ENCODE measurements at places on chromosomes 3 and 15.
A peak's percentile ranks its signal among the peaks of the same experiment; 100 is the strongest.

DNA sequence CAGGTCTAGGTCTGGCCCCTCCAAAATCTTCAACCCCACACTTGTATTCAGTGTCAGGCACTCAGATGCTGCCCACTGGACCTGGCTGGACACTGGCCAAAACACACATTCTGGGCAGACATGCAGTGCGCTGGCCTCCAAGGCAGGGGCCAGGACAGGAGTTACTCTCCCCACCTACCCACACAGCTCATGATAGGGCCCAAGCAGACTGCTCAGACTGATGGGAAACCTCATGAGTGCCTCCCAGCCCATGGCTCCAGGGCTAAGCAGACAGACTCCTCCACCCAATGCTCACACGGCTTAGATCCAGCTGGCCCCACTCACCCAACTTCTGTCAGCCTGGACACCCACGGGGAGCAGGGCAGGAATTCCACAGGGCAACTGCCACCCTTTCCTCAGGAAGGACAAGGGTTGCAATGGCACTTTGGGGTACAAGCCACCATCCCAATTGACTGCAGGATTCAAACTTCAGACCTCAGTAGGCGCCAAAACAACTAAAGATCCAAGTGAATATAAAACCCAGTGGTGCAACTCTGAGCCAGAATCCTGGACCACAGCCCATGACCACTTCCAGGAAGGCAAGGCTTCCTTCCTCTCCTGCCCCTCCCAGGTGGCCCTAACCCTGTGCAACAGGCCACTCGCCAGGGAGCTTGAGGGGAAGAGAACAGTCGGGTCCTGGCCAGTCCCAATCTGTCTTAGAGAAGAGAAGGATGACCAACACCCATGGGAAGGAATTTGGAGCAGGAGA, 1.4 kb downstream of the LTF start:
- no peak overlapping the region for H3K27ac ChIP-seq
- no peak overlapping the region for H3K4me3 ChIP-seq
- H3K4me1 ChIP-seq: no peaks in the 10 kb centered on the region

DNA sequence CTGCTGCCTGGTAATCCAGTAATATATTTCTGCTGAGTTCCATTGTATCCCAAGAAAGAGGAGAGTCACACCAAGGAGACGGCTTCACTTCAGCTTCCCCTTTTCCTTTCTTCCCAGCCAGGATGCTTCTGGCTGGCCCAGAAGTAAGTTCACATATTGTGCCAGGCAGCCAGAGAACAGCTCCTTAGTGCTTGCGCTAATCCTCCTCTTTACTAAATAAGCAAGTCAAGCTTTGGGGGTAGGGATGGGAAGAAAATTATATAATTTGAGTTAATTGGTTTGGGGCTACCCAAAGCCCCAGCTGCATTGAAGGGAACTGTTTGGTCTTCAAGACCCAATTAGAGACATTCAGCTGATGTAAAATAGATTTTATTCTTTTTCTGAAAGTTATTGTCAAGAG, 218.8 kb upstream of the HES1 start:
- H3K4me3 ChIP-seq: no peak overlapping the region
- H3K27me3 ChIP-seq: no peaks in the 10 kb centered on the region
- DNase-seq: no peak
- H3K27ac ChIP-seq: no peak overlapping the region
- H3K4me1 ChIP-seq: no peaks in the 10 kb centered on the region

GRCh38 chr15:76366714-76367113, 30.1 kb downstream of the ISL2 start:
- H3K36me3 ChIP-seq: no peaks in the 10 kb centered on the region
- H3K27ac ChIP-seq: no peak overlapping the region
- no peak overlapping the region for H3K4me3 ChIP-seq
- DNase-seq: no peak
- H3K27me3 ChIP-seq: no peaks in the 10 kb centered on the region

GRCh38 chr3:147921051-147921450, 511.9 kb downstream of the ZIC1 start:
- H3K36me3 ChIP-seq: no peaks in the 10 kb centered on the region
- H3K4me3 ChIP-seq: no peak overlapping the region
- H3K27ac ChIP-seq: no peak overlapping the region
- no peaks in the 10 kb centered on the region for H3K27me3 ChIP-seq
- H3K4me1 ChIP-seq: no peaks in the 10 kb centered on the region

DNA sequence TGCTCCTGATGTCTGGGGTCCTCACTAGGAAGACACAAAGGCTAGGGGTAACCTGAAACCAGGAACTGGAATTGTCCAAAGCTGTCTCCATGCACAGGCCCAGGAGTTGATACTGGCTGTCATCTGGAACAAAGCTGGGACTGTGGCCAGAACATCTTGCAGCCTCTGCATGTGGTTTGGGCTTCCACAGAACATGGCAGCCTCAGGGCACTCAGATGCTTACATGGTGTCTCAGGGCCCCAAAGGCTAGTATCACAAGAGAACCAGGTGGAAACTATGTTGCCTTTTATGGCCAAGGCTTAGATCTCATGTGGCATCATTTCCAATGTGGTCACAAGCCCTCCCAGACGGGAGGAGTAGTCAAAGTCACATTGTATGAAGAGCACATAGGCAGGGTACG, 335.2 kb upstream of the TRIM42 start:
- no peaks in the 10 kb centered on the region for H3K27me3 ChIP-seq
- no peak overlapping the region for H3K4me3 ChIP-seq
- H3K4me1 ChIP-seq: no peaks in the 10 kb centered on the region
- DNase-seq: no peak
- no peaks in the 10 kb centered on the region for H3K36me3 ChIP-seq
- H3K27ac ChIP-seq: no peak overlapping the region

DNA sequence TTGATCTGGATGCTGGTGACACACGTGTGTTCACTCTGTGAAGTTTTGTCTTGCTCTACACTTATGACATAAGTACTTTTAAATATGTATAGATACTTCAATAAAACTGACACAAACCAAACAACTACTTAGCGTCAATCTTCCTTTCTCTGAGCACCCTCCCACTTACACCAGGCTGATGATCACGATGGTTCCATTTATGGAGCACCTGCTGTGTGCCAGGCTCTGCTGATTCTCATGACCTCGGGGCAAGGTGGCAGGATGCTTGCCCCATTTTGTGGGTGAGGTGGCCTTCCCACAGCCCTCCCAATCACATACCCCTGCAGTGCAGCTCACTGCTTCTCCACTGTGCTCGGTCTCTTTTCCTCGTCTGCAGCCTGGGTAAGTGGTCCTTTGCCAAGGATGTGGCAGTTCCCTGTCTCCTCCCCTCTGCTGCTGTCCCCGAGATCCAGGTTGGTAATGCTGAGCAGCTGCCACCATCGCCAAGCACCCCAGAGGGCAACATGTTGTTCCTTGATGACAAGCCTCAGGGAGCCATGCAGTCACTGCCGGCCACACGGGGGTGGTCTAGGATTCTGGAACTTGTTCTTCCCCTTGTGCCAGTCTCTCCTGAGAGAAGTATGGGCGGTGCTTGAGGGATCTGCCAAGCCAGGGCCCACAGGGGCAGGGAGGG, 20.6 kb upstream of the ADCY5 start:
- no peaks in the 10 kb centered on the region for H3K27me3 ChIP-seq
- no peaks in the 10 kb centered on the region for H3K36me3 ChIP-seq
- no peak overlapping the region for H3K4me3 ChIP-seq
- no peak for DNase-seq
- H3K27ac ChIP-seq: no peak overlapping the region
- H3K4me1 ChIP-seq: no peaks in the 10 kb centered on the region

DNA sequence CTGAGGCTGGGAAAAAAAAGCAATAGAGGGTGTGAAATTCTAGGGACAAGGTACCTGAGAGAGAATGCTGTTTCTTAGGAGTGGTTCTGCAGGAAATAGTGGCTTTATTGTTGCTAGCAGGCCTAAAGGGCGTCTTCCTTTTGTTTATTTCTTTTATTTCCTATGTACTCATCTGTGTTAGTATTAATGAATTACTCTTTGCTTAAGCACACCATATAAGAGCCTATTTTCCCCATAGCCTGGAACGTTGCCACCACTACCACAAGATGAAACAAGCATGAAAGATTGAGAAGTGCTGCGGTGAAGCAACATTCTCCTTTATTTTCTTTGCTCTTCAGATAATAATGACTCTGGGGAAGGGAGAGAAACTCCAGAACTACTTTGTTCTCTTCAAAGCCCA, 21.3 kb upstream of the GOLIM4 start:
- no peaks in the 10 kb centered on the region for H3K27me3 ChIP-seq
- no peak overlapping the region for H3K27ac ChIP-seq
- H3K4me1 ChIP-seq: no peaks in the 10 kb centered on the region
- no peaks in the 10 kb centered on the region for H3K36me3 ChIP-seq
- no peak for DNase-seq
- no peak overlapping the region for H3K4me3 ChIP-seq

DNA sequence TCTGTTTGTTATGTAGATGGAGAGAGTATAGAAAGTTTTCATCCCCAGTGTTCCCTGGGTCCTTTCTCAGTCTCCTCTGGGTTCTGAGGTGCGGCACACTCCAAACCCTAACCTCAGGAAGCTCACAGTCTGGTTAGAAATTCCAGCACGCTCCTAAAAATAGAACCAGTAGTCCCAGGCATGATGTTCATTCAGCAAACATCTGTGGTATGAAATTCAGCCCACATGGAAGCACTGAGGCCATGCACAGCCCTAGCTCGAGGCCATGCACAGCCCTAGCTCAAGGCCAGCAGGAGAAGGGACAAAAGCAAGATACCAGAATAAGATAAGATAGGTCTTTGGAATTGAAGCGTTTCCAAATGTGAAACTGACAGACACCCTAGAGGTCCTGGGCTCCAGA, 82.3 kb upstream of the OXTR start:
- no peak for DNase-seq
- no peaks in the 10 kb centered on the region for H3K27me3 ChIP-seq
- H3K27ac ChIP-seq: no peak overlapping the region

DNA sequence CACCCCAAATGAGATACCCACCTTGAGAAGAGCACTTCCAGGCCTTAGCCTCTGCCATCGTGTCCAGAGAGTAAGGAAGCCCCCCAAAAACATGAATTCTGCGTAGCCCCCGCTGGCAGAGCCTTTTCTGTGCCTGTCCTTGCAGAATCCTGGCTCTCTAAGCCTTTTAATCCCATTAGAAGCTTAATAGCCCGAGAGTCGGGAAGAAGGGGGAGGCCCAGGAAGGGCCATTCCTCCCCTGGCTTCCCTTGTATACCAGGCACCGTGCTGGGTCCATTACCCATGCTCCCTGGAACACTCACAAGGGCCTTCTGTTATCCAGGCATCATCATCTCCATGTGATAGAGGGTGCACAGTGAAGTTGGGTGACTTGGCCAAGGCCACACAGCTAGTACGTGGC, 7.1 kb downstream of the SPTBN5 start:
- no peak overlapping the region for H3K27ac ChIP-seq
- no peaks in the 10 kb centered on the region for H3K36me3 ChIP-seq
- no peak for DNase-seq
- no peaks in the 10 kb centered on the region for H3K27me3 ChIP-seq
- 0 out of 2 replicates have a peak, but pooled peaks cover 2% of the 10 kb centered on the region for H3K4me1 ChIP-seq
- H3K4me3 ChIP-seq: no peak overlapping the region

DNA sequence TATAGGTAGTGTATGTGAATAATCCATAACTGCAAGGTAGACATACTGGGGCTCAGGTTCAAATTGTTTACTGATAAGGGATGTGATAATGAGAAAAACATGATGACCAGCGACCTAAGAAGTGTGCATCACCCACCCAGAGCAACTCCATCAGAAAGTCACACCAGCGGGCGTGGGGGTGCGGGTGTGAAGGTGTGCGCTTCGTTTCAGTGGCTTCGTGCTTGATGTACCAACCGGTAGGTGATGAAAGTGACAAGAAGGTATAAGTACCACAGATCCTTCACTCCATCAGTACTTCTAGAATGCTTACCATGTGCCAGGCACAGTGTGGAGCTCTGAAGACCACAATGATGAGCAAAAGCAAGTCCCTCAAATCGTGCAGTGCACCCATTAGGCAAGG, 11.2 kb downstream of the ANP32A start:
- H3K36me3 ChIP-seq: no peaks in the 10 kb centered on the region
- no peak overlapping the region for H3K4me3 ChIP-seq
- DNase-seq: no peak
- H3K27ac ChIP-seq: no peak overlapping the region
- no peaks in the 10 kb centered on the region for H3K4me1 ChIP-seq

DNA sequence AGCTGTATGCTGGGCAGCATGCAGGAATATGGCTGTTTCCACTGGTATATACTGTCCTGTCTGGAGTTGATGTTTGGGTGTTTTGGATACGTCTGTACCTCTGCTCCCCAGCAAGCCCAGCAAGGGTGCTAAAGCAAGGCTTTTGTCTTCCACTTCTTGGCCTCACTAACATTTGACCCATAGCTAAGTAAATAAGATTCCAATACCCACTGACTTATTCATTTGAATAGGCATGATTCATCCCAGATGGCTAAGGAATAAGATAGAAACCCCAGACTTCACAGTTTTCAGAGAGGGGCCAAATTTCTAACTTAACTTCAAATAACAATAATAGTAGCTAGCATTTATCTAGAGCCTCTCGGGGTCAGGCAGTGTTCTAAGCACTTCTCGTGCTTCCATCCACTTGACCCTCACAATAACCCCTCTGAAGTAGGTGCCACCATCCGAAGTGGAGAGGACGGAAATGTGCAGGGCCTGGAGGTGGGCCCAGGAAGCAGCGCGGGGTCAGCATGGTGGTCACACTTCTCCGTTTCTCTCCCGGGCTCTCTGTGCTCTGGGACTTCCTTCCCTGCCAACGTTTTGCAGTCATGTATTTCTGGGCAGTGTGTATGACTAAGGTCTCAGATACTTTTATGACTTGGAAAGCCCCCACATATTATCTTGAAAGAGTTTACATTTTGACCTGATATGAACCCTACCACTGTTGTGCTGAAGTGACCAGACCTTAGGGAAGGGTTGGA, 39.3 kb downstream of the LRRK1 start:
- H3K27me3 ChIP-seq: no peaks in the 10 kb centered on the region
- no peak for DNase-seq
- H3K36me3 ChIP-seq: no peaks in the 10 kb centered on the region
- no peaks in the 10 kb centered on the region for H3K4me1 ChIP-seq
- no peak overlapping the region for H3K4me3 ChIP-seq

- no peak for DNase-seq
- H3K4me1 ChIP-seq: peaks cover 16% of the 10 kb centered on the region
- H3K4me3 ChIP-seq: peak overlapping the region; percentile 73
- H3K27ac ChIP-seq: peak overlapping the region; percentile 1
- peaks cover 3% of the 10 kb centered on the region for H3K36me3 ChIP-seq
Measured at GRCh38 chr3:72998466-72998865, 1.9 kb downstream of the PPP4R2 start.

- H3K4me3 ChIP-seq: no peak overlapping the region
- H3K4me1 ChIP-seq: peaks cover 44% of the 10 kb centered on the region
- DNase-seq: no peak
- H3K27me3 ChIP-seq: no peaks in the 10 kb centered on the region
- H3K27ac ChIP-seq: peak overlapping the region; percentile 99
Measured at GRCh38 chr15:74385733-74386132, 18.3 kb upstream of the CYP11A1 start.

- no peaks in the 10 kb centered on the region for H3K36me3 ChIP-seq
- H3K4me3 ChIP-seq: no peak overlapping the region
- no peak overlapping the region for H3K27ac ChIP-seq
Measured at GRCh38 chr3:123089611-123090331, 22.9 kb downstream of the PDIA5 start.
